Type B pancreatic cell (in vitro differentiated cells): ENCODE measurements at places on chromosomes 7 and 10.
A peak's percentile ranks its signal among the peaks of the same experiment; 100 is the strongest.

- DNase-seq, result no peak
Observed at GRCh38 chr7:151725844-151726651, 150.9 kb downstream of the PRKAG2 start.

- DNase-seq, result no peak
Observed at GRCh38 chr10:47051741-47052238, 140.6 kb downstream of the PTPN20 start.

DNA sequence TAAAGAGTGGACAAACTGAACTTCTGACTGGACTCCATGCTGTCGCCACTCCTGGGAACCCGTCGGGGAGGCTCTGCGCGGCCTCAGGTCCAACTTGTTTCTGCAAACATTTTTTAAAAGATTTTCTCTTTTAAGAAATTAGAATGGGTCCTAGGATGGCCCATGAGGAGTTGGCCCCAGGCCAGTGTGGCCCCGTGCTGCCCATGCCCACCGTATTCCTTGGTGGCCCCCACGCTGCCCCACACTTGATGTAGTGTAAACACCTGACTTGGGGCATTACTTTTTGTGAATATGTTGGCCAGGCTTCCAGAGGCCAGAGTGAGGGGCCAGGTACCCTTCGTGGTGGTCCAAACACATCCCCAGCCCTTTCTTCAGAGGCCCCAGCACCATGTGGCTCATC lies 19.3 kb downstream of the ZNF316 start:
- no peak for DNase-seq

DNA sequence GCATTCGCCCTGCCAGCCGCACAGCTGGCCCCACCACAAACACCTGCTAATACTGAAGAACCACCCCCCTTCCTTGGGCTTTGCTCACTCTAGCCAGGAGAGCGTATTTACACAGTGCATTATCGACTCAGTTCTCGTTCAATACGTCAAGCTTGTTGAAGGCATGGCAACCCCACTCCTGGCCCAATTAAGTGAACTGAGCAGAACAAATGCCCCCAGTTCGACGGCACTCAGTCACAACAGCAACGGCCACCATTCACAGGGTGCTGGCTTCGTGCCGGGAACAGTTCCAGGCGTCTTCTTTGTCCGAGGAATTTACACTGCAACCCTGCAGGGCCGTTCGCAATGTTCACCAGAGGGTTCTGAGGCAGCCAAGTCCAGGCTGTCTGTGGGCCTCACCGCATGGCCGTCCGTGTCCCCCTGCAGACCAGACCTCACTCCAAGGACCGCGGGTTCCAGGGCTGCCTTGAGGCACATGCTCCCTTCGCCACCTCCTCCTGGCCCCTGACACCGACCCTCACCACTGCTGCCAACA lies 175.3 kb downstream of the DIP2C start:
- no peak for DNase-seq

- no peak for DNase-seq
Observed at GRCh38 chr7:130400120-130400572, 19.9 kb downstream of the CPA1 start.

GRCh38 chr7:151696721-151697514 lies 177.2 kb upstream of the RHEB start:
- DNase-seq, result no peak

- DNase-seq, result no peak
Observed at GRCh38 chr7:102934239-102934638, 21.4 kb downstream of the LRRC17 start.

- no peak for DNase-seq
Observed at GRCh38 chr7:126541406-126541805, 711.3 kb downstream of the GRM8 start.

DNA sequence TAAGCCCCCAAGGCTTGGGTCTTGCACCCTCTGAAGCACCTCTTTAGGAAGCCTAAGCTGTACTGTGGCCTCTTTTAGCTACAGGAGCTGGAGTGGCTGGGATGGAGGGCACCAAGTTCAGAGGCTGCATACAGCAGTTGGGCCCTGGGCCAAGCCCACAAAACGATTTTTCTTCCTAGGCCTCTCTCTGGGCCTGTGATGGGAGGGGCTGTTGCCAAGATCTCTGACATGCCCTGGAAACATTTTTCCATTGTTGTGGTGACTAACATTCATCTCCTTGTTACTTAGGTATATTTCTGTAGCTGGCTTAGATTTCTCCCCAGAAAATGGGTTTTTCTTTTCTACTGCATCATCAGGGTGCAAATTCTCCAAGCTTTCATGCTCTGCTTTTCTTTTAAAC lies 375.7 kb upstream of the NPSR1 start:
- no peak for DNase-seq

- peak; percentile 83 for DNase-seq
Observed at GRCh38 chr10:23343591-23344240, 881 bp downstream of the C10orf67 start.

- no peak for DNase-seq
Observed at GRCh38 chr10:13938950-13939349, 352.2 kb downstream of the PRPF18 start.

- no peak for DNase-seq
Observed at GRCh38 chr10:11638055-11638698, 26.7 kb upstream of the USP6NL start.

- DNase-seq, result no peak
Observed at GRCh38 chr10:80444124-80444523, 10.0 kb upstream of the TSPAN14 start.

DNA sequence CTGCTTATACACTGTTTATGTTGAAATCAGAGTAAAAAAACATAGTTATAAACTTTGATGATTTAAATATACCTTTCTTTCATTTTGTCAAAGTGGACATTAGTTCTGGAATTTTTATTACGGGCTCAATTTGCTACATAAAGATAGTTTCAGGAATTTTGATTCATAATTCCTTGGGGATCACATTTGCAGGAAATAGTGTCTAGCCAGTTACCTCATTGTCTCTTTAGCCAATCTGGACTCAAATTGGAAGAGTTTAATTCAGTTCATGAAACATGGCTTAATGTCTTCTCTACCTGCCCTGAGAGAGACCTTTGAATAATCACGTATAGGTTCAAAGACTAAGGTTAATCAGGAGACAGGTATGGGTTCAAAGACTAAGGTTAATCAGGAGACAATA lies 262.6 kb downstream of the HGF start:
- no peak for DNase-seq

DNA sequence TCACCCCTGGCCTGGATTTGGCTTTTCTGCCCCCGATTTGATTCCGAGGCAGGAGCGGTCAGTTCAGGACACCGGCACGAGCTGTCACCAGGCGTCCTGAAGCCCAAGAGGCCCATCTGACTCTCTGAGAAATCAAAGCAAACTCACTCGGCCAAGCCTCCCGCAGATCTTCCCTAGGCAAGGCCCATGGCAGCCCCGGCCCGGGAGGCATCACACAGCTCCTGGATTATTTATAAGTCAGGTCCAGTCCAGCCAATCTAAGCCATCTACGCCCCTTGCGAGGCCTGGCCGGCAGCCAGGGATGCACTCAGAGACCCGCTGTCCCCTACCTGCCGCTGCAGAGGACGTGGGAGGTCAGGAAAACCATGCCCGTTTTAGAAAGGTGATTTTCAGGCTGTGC lies 87.3 kb upstream of the DIP2C start:
- DNase-seq, result no peak

GRCh38 chr10:86523348-86523747 lies 1.8 kb upstream of the WAPL start:
- no peak for DNase-seq
